NCI-H2081 treated with DMSO at 0.1 percent for 48 hours (cell line): ENCODE measurements at places on chromosomes 13 and 19.
A peak's percentile ranks its signal among the peaks of the same experiment; 100 is the strongest.

DNA sequence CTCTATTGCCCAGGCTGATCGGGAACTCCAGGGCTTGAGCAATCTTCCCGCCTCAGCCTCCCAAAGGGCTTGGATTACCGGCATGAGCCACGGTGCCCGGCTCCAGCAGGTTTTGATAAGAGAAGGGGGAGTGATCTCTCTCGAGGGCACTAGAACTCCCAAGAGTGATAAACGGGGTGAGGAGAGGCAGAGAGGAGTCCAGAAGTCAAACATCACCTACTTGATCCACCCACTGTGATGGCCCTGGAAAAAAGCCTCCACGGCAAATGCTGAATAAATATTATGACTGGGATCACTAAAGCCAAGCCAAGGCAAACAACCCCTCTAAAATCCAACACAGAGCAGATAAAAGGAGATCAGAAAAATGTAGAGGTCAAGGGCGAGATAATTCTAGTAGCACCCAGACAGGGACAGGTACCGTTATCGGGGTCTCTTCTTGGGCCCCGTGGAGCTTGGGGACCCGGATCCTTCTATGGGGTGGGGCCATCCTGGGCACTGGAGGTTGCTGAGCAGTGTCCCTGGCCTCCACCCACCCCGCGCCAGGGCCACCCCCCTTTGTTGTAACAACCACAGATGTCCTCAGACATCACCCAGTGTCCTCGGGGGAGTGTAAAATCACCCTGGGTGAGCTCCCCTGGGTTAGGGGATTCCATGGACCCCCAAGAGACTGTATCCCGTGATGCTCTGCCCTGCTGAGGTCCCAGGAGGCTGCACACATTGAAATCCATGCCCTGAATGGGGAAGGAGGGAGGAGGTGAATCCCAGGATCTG, 3.7 kb upstream of the CREB3L3 start:
- DNase-seq = no peak

DNA sequence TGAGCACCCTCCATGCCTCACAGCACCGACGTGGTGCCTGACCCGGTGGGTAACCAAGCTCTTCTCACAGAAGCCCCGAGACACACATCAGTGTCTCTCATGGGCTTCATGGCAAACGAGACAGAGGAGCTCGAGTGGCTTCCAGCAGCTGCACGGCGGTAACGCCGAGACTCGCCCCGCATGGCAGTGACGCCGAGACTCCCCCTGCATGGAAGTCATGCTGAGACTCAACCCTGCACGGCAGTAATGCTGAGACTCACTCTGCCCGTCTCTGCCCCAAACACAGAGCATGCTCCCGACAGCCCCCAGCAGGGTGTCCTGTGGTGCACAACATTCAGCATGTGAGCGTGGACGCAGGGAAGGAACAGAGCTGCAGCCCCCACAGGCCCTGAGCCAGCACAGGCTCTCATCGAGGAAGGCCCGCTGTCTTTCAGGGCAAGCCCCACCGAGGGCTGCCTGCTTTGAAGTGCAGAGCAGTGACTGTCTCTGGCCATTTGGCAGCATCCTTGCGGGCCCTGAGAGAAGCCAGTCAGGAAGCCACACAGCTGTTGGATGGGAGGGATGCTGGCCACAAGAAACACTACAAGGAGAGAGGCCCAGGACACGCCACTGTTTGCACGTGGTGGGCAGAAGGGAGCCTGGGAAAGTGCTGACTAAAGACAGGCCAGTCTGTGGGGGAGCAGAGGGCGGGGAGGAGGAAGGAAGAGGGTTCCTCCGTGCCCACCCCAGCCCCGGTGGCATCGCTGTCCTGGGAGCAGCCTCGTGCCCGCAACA, 9.5 kb downstream of the GAS6 start:
- no peak for DNase-seq

- no peak for DNase-seq
Measured at GRCh38 chr19:45172611-45173208, 5.3 kb downstream of the TRAPPC6A start.

- no peak for DNase-seq
Measured at GRCh38 chr19:33813391-33814101, 16.9 kb downstream of the KCTD15 start.

DNA sequence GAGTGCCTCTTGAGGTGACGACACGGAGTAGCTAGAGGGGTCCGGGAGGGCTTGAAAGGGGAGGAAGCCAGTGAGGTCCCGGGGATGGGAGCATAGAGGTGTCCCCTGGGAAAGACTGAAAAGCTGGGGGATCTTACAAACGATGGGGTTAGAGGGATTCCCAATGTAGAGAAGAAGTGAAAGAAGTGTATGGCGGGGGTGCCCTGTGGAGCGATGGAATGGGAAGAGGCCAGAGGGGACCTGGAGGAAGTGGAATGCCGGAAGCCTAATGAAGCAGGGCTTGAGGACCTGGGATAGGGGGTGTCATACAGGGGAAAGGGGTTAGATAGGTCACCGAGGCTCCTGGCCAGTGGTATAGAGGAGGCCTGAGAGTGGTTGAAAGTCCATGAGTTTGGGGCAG, 580 bp downstream of the AP2A1 start:
- no peak for DNase-seq

- no peak for DNase-seq
Measured at GRCh38 chr19:39802958-39803357, 24.3 kb downstream of the LEUTX start.

- DNase-seq = no peak
Measured at GRCh38 chr19:55377356-55378131, 918 bp downstream of the TMEM190 start.

GRCh38 chr13:29936051-29936813, 85.8 kb upstream of the UBL3 start:
- DNase-seq = no peak

- DNase-seq = no peak
Measured at GRCh38 chr19:2777952-2778683, 5.0 kb downstream of the SGTA start.

GRCh38 chr19:41366089-41366488, 2.1 kb upstream of the B9D2 start:
- DNase-seq = no peak

DNA sequence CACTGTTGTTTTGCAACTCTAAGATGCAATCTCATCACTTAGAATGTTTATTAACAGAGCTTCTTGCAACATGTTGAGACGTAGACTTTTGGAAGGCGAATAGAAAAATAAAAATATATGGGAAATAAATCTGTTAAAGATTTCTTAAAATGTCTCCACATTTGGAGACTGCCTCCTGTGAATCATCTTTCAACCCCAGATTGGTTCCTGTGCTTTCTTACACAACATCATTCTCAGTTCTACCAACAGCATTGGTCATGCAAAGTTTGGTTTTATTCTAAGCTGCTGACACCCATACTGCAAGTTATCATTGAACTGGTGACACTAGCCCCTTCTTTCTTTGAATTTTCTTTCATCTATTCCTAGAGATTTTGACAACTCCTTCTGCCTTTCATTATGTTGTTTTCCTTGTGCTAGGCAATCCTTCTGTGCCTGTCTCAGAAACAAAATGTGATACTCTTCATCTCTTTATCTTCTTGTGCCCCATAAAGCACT, 1.6 kb upstream of the IGFL3 start:
- DNase-seq = no peak

DNA sequence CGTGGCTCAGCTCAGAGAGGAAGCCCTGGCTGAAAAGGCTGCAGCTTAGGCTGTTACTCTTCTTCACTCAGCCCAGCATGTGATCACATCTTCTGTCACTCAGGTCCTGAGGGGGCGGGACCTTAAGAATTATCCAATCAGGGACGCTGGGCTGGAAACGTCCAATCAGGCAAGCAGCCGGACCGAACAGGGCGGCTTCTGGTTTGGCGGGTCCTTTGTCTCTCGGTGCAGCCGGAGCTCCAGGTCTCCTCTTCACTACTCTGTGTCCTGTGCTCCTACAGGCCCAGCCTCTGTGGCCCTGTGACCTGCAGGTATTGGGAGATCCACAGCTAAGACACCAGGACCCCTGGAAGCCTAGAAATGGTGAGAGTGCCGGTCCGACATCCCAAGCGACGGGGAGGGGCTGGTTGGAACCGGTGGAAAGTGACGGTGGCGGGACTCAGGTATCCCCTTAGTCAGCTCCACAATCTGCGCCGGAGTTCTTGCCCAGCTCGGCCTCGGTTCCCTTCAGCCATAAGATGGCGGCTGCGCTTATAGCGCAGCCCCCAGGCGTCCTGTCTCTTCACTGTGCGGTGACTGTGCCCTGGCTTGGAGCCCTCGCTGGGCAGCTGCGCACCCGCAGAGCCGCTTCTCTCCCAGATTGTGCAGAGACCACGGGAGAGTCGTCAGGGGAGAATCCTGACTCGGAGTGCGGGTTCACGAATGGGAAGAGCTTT, at the start of gene ZNF93:
ZNF93 (plus strand) TSS at position 218 of the 716 bp plus-strand sequence; CDS start at position 361, 143 bp downstream.
- DNase-seq = peak; percentile 84

DNA sequence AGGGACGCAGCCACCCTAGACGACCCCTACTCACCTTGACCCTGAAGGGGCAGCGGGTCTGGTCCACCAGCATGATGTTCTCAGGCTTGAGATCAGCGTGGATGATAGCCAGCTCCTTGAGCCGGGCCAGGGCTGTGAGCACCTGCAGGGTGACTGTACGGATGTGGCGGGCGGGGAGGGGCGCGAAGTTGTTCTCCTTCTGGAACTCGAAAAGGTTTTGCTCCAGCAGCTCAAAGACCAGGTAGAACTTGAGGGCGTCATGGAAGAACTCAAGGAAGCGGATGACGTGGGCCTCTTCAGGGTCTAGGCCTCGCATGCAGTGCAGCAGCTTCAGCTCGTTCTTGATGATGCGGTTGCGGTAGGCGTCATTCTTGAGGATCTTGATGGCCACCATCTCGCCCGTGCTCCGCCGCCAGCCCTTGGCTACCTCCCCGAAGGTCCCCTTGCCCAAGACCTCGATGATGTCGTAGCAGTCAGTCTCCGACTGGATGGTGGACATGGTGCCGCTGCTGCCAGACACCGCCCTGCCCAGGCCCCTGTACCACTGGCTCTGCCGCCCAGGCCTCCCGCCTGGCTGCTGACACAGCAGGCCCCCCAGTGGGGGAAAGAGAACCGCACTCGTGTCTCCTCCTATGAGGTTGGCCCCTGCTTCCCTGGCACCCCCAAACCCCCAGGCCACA, 437 bp downstream of the HIPK4 start:
- no peak for DNase-seq

GRCh38 chr13:47044842-47045241, 148.0 kb upstream of the HTR2A start:
- no peak for DNase-seq

DNA sequence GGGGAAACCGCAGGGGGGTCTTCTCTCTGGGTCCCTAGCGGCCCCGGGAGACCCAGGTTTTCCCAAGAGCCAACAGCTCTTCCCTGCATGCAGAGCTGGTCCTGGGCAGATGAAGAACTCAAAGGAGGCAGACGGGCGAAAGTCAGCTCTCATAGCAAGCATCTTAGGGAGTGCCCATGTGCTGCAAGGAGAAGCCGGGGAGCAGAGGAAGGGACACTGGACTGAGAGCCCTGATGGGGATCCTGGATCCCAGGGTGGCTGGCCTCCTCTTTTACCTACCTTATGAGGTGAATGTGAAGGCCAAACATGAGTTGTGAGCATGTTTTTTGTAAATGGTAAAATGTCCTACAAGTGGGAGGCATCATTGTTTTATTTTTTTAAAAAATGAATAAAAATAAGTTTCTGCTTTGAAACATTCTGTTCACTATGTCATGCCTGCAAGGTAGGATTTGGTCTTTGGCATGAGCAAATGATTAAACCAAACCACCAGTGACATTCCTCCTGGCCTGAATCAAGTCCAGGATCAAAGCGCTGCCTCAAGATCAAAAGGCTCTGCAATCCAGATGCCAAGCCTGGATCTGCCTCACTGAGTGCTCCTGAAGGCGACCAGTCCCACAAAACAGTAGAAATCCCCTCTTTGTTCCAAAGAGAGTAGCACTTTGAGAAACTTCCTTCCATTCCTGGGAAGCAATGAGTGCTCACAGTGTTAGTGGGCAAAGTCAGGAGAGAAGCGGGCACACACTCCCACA, 92.2 kb upstream of the SERP2 start:
- DNase-seq = no peak

- no peak for DNase-seq
Measured at GRCh38 chr19:50628146-50628545, 11.5 kb downstream of the SYT3 start.

- no peak for DNase-seq
Measured at GRCh38 chr13:39682788-39683187, 27.3 kb downstream of the COG6 start.

DNA sequence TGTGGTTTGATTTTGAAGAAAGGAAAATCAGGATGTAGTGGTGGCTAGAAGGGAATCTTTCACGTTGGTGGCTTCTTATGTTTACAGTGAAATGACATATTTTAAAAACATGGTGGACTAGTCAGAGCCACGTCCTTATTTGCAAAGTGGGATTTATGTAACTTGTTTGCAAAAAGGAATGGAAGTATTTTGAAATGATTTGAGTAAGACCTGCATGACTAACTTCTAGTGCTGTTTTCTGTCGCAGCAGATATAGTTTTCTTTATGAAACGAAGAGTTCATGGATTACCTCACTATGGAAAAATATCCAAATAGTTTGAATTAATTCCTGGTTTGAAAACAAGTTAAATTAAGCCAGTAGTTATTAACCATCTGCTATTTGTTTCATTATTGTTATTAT, 476.5 kb downstream of the MYO16 start:
- no peak for DNase-seq

GRCh38 chr19:37218592-37218935, 550 bp downstream of the ZNF383 start:
- DNase-seq = no peak

DNA sequence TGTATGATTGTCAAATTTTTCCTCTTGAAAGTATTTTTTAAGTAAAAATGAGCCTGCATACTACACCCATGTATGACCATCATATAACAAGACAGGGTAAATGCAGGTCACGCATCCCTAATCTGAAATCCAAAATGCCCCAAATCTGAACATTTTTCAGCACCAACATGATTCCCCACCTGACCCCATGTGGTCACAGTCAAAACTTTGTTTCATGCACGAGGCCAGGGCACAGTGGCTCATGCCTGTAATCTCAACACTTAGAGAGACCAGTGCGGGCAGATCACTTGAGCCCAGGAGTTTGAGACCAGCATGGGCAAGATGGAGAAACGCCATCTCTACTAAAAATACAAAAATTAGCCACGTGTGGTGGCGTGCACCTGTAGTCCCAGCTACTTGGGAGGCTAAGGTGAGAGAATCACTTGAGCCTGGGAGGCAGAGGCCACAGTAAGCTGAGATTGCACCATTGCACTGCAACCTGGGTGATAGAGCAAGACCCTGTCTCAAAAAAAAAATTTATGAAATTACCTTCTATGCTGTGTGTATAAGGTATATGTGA, 63.7 kb upstream of the NPAS1 start:
- DNase-seq = no peak
